ENCODE measurements at places on chromosomes 6 and 20.
A peak's percentile ranks its signal among the peaks of the same experiment; 100 is the strongest.

DNA sequence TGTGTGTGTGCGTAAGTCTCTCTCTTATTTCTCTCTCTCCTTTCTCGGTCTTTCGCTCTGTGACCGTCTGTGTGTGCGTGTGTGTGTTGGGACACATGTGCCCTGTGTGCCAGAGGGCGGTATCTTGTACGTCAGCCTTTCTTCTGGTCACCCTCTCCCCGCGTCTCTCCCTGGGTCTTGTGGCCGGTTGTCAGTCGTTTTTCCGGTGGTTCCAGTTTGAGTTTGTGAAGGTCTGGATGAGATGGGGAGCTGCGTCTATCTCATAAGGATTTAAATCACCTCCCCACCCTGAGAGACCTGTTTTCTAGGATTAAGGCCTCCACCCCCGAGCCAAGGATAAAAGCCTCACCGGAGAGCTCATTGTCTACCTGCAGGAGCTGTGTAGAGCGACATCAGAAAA is 295.5 kb upstream of the ZNF337 start:
- DNase-seq: no peak

- no peak for DNase-seq
These were observed 20.9 kb upstream of the PLCG1 start for GRCh38 chr20:41116282-41116956.

- DNase-seq: no peak
These were observed 286.0 kb upstream of the CDH4 start for GRCh38 chr20:60966031-60966430.

- peak; percentile 16 for DNase-seq
These were observed 374.2 kb upstream of the FLRT3 start for GRCh38 chr20:14711652-14712051.

- no peak for DNase-seq
These were observed 116.0 kb downstream of the CDC5L start for GRCh38 chr6:44503471-44503870.

DNA sequence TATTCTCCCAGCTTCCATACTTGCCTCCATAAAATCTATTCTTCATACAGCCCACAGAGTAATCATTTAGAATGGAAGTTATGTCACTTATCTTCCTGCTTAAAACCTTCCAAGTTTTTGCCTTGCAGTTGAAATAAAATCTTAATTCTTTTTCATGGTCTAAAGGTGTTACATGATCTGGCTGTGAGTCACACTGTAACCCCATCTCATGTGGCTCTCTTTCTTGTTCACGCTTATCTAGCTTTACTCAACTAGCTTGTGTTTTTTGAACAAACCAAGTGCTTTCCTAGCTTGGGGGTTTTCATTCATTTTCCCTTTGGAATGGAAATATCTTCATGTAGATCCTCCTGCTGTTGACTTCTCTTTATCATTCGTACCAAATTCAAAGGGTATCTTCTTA is 23.6 kb upstream of the THEMIS start:
- no peak for DNase-seq

DNA sequence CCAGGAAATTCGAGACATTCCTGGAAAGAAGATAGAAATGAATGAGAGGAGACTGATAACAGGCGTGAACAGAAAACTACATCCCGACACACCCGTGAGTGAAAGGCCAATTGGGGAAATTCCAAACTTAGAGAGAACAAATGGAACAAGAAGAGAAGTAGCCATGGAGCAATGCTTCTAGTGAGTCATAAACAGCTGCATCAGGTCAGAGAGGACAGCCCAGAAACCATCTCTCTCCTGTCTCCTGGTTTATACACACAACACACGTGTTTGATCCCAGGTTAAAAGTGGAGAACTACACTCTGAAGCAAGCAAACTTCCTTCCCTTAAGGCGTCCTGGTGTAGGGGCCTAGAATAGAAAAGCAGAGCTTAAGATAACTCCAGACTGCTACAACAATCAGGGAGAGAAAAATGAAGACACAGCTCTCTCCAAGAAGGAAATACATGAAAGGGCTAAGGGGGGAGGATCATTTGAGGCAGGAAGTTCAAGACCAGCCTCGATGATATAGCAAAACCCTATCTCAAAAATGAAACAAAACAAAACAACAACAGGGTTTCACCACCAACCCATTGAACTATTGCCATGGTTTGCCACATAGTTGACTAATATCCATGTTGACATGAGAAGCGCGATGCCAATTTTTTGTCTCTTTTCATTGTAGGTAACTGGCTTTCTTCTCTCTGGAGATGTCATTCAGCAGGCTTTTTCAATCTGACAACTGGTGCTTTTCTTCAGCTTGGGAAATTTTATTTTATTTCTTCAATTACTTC is 26.9 kb downstream of the NRN1 start:
- DNase-seq: peak; percentile 29
